ENCODE measurements at places on chromosomes 4 and X.
A peak's percentile ranks its signal among the peaks of the same experiment; 100 is the strongest.

GRCh38 chrX:106203315-106203714 is 35.2 kb downstream of the PWWP3B start:
- no peak for DNase-seq

GRCh38 chr4:26093551-26093950 is 179.5 kb downstream of the SMIM20 start:
- DNase-seq = no peak

DNA sequence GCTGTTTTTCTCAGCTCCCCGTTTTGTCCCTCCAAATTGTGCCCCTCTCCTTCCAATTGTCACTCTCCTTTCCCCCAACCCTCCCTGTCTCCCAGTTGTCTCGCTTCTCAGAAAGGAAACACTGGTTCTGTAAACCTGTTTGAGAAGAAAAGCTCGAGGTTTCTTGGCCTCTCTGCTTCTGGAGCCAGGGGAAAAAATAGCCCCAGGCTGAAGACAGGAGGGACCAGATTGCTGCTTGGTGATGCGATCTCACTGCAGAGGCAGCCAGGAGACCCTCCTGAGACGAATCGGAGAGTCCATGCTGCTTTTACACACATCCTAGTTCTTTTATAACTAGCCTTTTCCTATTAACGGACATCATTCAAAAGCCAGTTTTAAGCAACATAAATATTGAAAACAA is 21.2 kb downstream of the TRIML1 start:
- no peak for DNase-seq

- DNase-seq = no peak
These were observed 516.8 kb downstream of the RPA4 start for GRCh38 chrX:97400492-97400891.

DNA sequence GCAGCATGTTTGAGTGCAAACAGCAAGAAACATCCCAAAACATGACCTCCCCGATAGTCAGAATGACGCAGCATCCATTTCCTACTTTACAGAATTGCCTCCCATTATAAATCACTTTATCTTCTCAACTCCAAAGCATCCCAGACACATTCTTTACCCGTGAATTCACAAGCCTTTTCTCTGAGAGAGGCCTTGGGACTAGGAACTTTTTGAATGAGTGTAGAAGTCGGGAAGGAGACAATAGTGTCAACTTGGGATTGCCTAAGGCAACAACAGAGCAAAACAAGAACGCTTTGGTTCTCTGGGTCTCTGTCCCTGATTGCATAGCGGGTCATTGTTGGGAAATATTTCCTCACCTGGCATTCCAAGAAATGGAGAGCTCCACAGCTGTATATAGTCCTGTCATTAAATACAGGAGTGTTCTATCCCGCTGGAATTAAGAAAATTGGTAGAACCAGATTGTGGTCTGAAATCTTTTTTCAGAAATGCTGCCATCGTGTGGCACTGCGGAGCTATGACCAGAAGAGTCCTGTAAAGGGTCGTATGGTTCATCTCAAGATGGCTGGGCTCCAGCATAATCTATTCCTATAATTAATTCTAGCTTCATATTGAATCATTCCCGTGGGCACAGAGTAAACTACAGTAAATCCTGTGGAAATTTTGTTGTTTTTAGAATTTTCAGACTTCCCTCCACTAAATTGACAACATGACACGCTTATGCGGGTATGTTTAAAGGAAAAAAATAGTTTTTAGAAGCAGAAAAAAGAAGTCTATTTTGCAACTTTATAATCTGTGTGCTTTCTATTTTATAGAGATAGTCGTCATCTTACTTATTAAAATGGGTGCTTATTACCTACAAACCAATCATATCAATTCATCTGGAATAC is 2.0 kb upstream of the SPP1 start:
- peak; percentile 80 for DNase-seq

GRCh38 chrX:1912193-1912592 is 297.3 kb downstream of the ASMT start:
- DNase-seq = no peak

GRCh38 chr4:99447513-99447912 is 12.4 kb upstream of the ADH7 start:
- DNase-seq = no peak

GRCh38 chr4:155761916-155762315 is 3.1 kb downstream of the GUCY1B1 start:
- DNase-seq = peak; percentile 6

GRCh38 chr4:145956288-145956890 is 17.8 kb upstream of the ZNF827 start:
- DNase-seq = peak; percentile 12

DNA sequence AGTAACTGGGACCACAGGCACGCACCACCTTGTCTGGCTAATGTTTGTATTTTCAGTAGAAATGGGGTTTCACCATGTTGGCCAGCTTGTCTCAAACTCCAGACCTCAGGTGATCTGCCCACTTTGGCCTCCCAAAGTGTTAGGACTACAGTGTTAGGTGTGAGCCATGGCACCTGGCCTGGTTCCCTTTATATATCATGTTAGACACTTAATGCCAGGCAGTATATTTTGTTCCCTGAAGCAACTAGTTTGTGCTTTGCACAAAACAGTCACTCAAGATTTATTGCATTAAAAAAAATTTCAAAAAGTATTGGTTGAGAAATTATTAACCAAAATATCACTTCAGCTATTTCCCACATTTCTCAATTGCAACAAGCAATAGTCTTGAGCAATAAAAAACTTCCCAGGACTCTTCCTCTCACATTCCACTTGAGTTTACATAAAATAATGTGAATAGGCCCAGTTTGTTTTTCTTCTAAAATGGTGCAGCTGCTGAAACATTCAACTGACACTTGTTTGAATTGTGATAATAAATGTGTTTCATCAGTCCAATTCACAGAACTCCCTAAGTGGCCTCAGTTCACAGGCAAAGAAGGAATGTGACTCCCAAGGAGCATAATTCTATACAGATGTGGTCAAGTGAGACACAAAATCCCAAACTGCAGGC is 22.7 kb downstream of the CXCL1 start:
- no peak for DNase-seq
